ENCODE measurements at places on chromosomes 4 and X.

DNA sequence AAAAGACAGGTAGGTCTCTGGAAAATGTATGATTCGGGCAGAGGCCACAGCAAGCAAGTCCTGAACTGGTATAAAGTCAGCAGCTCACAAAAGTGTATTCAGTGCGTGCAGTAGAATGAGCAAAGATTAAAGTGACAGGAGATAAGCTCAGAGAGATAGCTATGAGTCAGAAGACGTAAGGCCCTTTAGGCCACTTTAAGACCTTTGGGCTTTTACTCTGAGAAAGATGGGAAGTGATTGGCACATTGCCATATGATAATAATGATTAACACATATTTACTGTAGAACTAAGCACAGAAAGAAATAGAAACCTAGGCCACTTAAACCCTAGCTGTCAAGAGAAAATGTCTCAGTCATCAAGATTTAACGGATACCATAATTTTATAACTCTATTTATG, 51.7 kb downstream of the TBCK start:
- DNase-seq, result no peak

- no peak for DNase-seq
These were observed 645 bp downstream of the APLN start for GRCh38 chrX:129653971-129654651.

DNA sequence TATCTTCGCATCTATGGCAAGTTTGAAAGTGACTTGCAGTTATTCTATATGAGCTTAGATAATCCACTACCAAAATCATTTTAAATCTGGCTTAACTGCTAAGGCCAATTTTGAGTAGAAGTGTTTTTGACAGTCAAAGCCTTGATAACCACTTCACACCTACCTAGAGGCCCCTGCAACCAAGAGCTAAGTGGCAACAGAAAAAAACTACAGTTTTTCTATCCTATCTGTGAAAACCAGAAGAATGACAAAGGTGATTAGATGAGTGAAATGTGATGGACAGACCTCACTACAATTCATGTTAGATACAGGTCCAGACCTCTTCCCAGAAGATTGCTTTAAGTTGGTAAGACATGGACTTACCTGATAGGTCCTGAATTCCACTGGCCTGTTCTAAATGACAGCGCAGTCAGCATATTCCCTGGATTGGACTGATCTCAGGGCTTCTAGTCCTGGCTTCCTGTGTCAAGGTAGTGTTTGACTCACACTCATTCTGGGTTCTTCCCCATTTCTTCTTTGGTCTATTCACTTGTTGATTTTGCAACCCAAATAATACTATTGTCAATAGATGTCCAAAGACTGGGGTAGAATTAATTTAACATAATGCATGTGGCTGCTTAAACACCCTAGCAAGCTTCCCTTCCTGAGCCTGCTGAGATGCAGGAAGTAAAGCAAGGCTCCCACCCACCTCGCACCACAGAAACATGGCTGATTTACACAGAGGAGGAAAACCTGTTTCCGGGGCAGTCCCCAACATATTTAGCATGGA, 65.1 kb downstream of the PPP3CA start:
- DNase-seq, result peak; percentile 40

- no peak for DNase-seq
These were observed 62.8 kb upstream of the DIAPH2 start for GRCh38 chrX:96621811-96622210.

DNA sequence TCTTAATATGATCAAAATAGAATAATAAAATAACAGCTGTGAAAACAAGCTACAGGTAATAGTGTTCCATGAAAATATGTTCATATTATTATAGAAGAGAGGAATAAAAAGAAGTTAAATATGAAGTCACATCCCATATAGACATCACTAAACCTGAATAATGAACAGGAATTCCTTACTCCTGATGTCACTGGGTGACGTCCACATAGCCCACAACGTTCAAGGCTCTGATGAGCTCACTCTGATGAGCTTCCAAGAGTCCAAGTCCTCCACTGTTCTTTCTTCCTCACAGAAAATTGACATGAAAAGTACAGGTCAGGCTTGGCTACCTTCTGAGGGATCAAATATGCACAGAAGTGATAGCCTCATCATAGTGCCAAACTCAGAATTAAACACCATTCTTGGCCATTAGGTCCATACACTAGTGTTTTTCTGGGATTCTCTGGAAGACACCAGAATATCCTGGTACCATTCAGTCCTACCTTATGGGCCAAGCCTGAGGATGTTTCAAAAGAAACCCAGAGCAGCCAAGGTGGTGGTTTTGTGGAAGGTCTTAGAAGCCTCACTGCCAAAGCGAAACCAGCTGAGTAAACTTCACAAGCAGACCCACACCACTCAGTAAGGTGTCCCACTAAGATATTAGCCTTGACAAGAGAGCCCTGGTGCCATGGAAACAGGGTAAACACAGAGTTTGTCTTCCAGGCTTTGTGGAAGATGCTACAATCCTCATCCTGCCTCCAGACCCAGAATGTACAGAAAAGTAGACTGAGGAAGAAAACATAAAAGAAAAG, 138.4 kb upstream of the HHIP start:
- no peak for DNase-seq

GRCh38 chrX:36160081-36160480, 240.5 kb downstream of the CFAP47 start:
- DNase-seq, result no peak

DNA sequence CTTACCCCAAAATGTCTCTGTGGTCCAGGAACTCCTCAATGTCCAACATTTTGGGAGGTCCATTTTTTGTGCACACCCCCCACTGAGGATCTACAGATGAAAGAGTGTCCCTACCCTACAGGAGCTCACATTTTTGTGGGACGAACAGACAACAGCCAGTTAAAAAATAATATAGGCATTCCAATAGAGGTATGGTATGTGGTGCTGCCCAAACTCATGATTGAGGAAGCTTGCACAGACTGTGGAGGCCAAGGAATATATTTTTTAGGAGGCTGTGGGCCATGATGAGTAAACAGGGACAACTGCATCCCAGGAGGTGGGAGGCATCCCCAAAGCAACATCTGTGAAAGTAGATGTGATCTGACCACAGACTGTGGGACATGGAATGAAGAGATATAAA, 181.0 kb upstream of the HCCS start:
- no peak for DNase-seq

- DNase-seq, result no peak
These were observed 523.3 kb downstream of the PPARGC1A start for GRCh38 chr4:23366557-23366906.

GRCh38 chr4:141028024-141028529, 105.2 kb downstream of the RNF150 start:
- DNase-seq, result no peak

DNA sequence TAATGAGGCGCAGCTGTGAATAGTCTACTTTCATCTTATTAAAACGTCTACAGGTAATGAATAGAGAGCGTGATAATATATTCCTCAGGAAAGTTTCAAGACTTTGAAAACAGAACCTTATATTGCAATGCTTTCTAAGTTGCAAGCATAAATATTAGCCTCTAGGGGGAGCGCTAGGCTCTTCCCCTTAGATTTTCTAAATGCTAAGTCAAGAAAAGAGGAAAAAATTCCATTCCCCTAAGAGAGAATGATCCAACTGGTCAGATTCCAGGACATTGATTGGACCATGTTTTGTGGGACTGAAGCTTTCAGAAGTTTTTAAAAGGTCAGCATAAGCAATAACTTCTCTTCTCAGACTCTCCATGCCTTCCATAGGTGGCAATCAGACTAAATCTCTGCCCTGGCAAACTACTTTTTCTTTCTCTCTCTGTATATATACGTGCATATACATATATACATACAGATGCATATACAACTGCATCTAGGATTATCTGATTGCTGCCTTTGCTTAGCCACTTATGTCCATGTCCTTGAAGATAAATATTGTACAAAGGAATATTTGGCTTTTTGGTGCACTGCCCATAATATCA, 492.9 kb downstream of the INPP4B start:
- peak; percentile 23 for DNase-seq

DNA sequence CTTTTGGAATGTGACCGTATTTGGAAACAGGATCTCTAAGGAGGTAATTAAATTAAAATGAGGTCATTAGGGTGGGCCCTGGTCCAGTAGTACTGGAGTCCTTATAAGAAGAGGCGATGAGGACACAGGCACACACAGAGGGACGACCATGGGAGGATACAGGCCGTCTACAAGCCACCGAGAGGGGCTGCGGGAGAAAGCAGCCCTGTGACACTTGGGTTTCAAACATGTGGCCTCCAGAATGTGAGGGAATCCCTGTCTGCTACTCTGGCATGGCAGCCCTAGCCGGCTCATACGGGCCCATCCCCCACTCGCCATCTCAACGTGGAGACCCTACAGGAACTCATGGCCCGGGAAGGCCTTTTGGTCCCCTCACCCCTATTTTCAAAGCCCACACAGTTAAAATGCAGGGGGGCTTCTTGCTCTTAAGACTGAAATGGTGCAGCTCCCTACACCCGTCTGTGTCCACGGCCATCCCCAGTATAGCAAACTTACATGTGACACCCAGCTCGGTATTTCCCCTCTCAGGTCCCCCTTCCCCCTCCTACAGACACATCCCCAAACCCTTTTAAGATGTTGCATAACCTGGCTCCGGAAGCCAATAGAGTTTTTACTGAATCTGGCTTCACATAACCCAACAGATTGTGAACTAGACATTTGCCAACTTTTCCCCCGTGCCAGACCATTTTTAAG, 124.1 kb upstream of the TBL1X start:
- DNase-seq, result peak; percentile 25

Measured in GDM1 (cell line).